ENCODE measurements at places on chromosomes 2 and 18.

- DNase-seq: no peak
Observed at GRCh38 chr2:230873661-230874401, 9.1 kb downstream of the ITM2C start.

DNA sequence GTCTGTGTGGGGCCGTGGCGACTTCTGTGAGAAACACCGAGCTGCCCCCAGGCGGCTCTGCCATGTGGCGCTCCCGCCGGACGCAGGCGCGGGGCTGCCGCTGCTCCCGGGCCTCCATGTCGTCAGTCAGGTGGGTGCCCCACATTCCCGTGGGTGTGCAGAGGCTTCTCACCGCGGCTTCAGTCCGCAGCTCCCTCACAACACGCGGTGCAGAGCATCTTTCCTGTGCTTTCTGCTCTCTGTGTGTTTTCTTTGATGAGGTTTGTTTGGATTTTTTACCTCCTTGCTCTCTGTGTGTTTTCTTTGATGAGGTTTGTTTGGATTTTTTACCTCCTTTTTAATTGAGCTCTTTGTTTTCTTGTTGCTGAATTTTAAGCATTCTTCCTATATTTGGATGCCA is 13.0 kb downstream of the AQP12A start:
- DNase-seq: no peak

GRCh38 chr18:27213123-27213717 is 28.1 kb upstream of the CHST9 start:
- DNase-seq: no peak

GRCh38 chr18:48754993-48755473 is 195.7 kb downstream of the SMAD7 start:
- DNase-seq: no peak

- no peak for DNase-seq
Observed at GRCh38 chr2:230874456-230874855, 9.7 kb downstream of the ITM2C start.

- no peak for DNase-seq
Observed at GRCh38 chr18:29309366-29309765, 1132.4 kb upstream of the CDH2 start.

DNA sequence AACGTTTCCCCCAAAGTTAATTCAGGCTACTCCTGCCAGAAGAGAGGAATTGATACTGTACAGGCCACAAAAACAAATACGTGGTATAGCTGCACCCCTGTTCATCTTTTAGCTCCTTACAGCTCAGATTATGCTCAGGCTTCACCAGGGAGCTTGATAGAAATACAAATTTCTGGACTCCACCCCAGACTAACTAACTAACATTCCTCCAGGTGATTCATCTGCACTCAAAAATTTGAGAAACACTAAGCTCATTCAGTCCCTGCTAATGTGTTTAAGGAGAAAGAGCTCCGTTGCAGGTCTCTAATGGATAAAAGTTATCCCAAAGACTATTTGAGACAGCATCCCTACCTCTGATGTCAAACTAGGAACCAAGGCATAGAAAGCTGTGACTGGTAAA is 36.8 kb upstream of the UNC80 start:
- DNase-seq: no peak

- DNase-seq: no peak
Observed at GRCh38 chr18:55228191-55228590, 268.9 kb upstream of the CCDC68 start.

- DNase-seq: no peak
Observed at GRCh38 chr18:23226391-23226790, 91.1 kb downstream of the CABLES1 start.

DNA sequence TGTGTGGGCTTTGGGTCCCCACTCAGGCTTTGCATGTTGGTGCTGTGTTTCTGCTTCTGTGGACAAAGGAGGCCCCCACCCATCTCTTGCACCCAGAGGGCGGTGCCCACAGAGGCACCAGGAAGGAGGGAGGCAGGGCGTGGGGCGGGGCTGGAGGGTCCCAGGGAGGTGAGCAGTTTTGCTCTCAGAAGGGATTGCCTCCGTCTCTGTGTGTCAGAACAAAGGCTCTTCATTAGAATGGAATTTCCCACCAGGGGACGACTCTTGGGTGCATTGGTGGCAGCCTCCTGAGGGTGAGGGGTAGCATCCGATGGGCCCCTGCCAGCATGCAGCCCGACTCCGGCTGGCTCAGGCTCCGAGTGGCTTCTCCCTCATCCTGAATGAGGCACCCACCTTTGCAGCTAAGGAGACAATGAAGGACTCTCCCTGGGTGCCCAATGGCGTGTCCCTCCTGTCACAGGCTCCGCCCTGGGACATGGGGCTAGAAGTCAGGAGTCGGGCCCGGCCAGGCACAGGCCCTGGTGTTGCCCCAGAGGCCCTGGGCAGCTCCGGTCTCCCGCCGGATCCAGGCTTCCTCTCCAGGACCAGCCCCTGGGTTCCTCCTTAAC is 7.0 kb upstream of the ERFE start:
- DNase-seq: no peak

DNA sequence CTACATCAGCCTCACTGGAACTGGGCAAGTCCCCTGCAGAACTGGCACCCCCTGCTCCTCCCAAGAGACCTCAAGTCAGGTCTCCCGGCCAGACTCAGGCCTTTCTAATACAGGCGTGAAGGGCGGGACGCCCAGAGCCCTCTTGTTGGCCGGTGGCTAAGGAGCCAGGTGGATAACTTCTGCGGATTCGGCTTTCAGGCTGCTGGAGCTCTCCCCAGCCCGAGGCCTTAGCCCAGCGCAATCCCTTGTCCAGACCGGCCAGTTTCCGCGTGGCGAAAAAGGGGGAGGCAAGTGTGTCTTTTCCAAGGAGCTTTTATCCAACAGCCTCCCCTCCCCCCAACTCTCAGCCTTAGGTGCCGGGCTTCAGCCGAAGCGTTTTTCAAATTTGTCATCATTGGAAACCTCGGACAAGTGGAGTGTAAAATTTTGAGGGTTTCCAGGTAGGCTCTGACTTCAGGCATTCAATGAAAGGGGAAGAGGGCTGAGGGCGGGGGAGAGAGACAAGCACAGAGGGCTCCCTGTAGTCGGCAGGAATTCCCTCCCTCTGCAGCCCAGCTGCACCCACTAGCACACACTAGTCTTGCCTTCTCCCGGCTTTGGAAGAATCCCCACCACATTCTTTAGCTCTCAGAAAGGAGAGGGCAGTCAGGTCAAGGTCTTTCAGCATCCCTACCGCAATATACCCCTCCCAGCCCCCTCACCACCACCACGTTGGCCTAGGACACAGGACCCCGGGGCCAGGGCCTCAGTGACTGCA is 9.5 kb upstream of the SATB2 start:
- no peak for DNase-seq
